Activated CD4-positive, CD25-positive, alpha-beta regulatory T cell (primary cell): ENCODE measurements at places on chromosomes 2 and 18.

DNA sequence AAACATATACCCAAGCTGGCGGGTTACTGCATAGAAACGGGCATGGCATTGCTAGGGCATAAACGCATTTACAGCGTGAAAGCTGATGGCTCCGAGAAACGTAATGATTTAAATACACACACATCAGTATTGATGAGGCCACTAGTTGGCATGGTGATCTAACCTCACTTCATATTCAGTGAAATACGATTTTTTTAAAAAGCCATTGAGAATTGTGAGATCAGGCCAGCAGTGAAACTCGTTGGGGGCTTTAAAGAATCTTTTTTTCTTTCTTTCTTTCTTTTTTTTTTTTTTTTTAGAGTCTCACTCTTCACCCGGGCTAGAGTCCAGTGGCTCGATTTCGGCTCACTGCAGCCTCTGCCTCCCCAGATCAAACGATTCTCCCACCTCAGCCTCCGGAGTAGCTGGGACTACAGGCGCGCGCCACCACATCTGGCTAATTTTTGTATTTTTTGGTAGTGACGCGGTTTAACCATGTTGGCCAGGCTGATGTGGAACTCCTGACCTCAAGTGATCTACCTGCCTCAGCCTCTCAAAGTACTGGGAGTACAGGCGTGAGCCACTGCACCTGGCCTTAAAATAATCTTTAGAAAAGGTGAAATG is 2.4 kb upstream of the SMAD7 start:
- no peak for DNase-seq

DNA sequence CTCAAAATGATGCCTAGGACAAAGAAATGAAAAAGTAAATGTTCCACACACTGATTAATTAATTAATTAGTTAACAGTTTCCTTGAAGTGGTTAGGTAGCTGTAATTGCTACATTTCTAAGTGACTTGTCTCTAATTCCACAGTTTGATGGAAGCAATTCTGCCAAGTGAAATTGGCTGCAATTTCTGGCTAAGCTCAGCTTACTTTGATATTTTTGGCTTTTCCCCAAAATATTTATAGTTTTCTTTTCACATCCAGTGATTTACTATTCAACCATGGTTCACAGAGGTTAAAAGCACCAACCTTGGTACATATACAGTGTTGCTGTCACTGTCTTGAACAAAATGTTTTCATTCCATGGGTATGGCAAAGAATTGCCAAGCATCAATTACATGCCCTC is 459.5 kb upstream of the CDH20 start:
- no peak for DNase-seq

- DNase-seq, result no peak
Measured at GRCh38 chr2:120972286-120972685, 236.6 kb downstream of the GLI2 start.

- no peak for DNase-seq
Measured at GRCh38 chr2:204024503-204024902, 87.9 kb downstream of the ICOS start.

- no peak for DNase-seq
Measured at GRCh38 chr2:168495524-168495923, 39.5 kb downstream of the CERS6 start.

- no peak for DNase-seq
Measured at GRCh38 chr2:120465989-120466703, 120.2 kb downstream of the INHBB start.

DNA sequence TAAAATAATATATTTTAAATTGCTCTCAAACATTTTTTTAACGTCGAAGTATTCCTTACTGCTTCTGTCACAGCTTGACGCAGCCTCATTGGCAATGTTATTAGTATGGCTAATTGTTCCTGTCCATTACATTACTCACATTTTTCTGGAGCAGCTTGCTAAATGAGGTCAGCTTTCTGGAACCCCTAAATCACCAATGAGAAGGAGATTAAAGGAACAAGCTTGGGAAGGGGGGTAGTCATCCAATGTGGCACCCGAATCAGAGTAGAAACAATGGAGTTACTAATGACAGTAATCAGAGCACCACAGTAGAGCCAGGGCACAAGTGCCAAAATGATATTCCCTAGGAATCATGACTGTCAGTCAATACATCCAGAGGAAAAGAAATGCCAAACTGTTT is 5.1 kb downstream of the NEUROD1 start:
- no peak for DNase-seq

DNA sequence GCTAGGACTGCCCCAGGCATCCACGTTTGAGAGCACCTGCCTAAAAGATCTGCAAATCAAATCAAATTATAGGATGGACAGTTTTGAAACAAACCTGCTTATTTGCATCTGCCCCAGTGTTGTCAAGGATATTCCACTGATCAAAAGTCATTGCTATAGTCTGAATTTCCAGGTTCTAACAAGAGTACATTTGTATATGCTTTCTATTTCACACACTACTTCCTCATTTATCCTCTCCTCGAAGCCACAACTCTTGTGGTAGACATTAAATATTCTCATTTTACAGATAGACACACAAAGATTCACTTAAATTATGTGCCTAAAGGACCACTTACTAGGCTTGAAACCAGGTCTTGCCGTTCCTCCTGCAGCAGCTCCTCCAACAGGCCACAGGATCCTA is 11.9 kb upstream of the TET3 start:
- no peak for DNase-seq
